ENCODE measurements at places on chromosomes 2 and 18.

DNA sequence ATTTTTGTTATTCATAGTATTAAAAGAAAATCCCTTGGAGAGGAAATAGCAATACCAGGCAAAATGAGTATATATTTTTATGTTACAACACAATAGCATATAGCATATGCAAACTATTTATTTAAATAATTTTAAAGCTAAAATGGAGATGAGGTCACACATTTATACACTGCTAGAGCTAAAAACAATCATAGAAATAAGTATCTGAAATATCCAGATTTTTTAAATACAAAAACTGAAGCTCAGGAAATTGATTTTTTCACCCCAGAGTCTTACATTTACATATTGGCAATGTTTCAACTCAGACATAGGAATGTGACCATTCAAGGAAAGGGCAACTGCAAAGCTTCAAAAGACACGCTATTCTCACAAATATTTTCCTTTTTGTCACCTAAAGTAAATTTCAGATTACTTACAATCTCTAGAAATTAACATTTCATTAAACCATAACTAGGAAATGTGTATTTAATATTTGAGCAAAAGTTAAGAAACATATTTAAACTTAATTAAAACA, 8.9 kb downstream of the TFPI start:
- DNase-seq, result no peak

DNA sequence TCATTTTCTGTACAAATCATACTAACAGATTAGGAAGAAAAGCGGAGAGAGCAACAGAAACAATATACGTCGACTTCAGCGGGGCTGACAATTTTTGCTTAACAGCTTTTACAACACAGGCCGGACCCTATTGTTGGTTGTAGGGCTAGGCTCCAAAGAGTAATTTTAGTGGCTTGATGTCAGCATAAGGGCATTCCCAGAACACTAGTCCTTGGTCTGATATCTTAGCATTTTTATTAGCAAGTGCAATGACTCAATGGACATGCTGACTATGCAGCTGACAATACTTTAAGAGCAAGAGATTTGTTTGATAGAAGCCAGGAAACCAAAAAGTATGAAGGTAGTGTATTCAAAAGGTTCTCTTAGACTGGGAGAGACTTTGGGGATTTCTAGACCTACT, 209.9 kb downstream of the LNPK start:
- DNase-seq, result no peak

- no peak for DNase-seq
These were observed 150.2 kb downstream of the SRBD1 start for GRCh38 chr2:45460825-45461224.

DNA sequence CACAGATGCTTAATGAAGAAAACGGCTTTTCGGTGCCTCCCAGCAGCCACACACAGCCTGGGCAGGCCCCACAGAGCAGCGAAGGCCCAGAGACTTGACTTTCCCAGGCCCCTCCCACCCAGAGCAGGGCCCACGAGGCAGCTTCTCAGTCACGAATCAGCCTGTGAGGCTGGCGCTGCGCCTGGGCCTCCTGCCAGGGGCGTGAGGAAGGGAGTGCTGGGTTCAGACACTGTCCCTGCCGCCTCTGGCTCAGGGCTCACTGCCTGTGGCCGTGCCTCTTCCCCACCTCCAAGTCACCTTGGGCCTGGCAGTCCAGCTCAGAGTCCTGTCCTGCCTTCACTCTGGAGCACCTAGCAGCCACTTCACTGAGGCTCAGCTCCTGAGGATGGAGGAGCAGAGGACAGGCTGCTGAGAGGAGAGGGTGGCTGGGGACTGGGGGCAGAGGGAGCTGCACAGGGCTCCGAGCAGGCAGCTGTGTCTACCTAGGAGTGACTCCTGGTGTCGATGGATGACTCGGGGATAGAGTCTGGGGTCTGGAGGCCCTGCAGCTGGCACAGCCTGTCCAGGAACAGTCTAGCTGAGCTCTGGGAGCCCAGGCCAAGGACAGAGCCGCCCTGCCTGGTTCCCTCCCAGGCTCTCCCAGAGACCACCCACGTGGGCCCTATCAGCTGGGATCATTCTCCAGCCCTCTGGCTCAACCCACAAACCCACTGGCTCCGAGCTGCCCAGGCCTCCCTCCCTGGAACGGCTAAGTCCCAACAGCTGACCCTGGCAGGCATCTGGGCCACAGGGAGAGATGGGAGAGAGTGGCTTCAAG, 36.4 kb upstream of the FOSL2 start:
- DNase-seq, result peak; percentile 89

GRCh38 chr18:10170375-10170774, 256.6 kb downstream of the VAPA start:
- DNase-seq, result no peak

GRCh38 chr2:231038483-231039293, 1.4 kb downstream of the C2orf72 start:
- DNase-seq, result no peak

- no peak for DNase-seq
These were observed 83.5 kb upstream of the SKOR2 start for GRCh38 chr18:47334966-47335365.

- no peak for DNase-seq
These were observed 112.2 kb downstream of the GALNT3 start for GRCh38 chr2:165681841-165682240.

GRCh38 chr2:47037678-47038077, 117.4 kb downstream of the STPG4 start:
- no peak for DNase-seq

- DNase-seq, result no peak
These were observed 15.4 kb upstream of the RAB27B start for GRCh38 chr18:54812885-54813284.

DNA sequence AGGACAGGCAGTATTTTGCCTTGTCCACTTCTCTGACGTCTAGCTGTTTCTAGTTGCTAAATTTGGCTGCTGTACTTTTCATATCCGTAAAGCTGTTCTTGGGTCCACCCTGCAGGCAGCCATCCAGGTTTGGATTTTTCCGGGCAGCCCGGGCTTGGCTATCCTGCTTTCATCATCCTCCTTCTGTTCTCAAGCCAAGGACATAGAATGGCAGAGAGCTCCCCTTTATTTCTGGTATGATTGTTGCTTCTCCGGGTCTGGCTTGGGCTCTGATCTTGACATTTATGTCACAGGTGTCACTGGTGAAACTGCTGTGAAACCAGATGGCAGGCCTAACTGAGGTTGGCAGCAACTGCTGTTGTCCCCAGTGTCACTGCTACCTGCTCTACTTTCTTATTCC, 35.5 kb downstream of the SCN2A start:
- DNase-seq, result no peak

DNA sequence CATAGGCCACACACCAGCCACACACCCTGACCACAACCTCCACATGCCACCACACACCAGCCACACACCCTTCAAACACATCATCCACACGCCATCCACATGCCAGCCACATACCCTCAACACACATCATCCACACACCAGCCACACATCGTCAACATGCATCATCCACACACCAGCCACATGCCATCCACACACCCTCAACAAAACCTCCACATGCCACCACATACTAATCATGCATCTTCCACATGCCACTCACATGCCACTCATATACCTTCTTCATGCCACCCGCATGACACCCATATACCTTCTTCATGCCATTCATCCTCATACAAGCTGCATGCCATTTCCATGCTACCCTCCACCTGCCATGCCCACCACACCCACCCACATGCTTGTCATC, 12.4 kb downstream of the TNS1 start:
- no peak for DNase-seq

DNA sequence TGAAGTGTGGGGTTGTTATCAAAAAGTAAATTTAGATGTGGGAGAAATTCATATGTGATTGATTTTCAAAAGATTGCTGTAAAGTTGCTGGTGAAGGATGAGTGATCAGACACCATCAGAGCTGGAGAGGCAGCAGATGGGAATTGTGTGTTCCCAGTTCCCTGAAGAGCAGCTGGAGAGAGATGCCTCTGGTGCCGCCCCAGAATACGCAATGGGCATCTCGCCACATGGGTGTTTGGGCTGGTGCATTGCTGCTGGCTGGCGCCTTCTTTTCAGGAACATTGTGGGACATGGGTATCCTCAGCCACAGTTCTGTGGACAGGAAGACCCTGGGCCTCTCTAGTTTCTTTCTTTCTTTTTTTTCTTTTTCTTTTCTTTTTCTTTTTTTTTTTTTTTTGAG, 11.9 kb downstream of the ATG4B start:
- no peak for DNase-seq

GRCh38 chr2:43676322-43677050, at the start of gene C1GALT1C1L:
TSS of gene C1GALT1C1L (minus strand) at chr2:43676429. CDS start at chr2:43676322, 107 bp downstream.
- peak; percentile 70 for DNase-seq

DNA sequence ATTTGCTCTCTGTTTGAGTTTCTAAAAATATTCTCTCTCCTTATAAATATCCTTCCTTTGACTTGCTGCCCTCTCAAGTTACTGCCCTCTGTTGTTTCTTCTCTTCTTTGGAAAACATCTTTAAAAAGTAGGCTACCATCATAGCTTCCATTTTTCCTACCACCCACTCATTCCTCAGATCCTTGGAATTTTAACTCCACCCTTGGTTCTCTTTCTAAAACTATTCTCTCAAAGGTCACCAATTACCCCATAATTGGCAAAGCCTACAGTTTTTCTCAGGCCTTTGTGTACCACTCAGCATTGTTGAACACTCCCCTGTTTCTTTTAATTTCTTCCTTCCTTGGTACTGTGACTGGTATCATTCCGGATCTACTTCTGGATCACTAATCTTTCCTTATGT, 43.0 kb upstream of the ITGAV start:
- no peak for DNase-seq

DNA sequence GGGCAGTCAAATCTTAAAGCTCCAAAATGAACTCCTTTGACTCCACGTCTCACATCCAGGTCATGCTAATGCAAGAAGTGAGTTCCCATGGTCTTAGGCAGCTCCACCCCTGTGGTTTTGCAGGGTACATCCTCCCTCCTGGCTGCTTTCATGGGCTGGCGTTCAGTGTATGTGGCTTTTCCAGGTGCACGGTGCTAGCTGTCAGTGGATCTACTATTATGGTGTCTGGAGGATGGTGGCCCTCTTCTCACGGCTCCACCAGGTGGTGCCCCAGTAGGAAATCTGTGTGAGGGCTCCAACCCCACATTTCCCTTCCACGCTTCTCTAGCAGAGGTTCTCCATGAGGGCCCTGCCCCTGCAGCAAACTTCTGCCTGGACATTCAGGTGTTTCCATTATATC, 105.2 kb upstream of the MSTN start:
- DNase-seq, result no peak

DNA sequence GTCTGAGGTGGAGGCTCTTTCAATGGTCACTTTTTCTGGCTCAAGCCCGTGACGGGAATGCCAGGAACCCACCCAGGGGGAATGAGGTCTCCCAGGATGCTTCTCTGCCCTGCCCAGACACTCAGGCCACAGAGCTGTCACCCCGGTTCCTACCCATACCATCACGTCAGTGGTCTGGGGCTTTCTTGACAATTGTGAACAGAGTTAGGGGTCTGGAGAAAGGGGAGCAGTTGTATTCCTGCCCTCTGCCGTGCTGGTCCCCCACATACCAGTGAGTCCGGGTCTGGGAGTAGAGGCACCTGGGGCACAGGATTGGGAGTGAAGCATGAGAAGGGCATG, 97.2 kb downstream of the B3GNT2 start:
- no peak for DNase-seq

- no peak for DNase-seq
These were observed 146.1 kb downstream of the PRPF40A start for GRCh38 chr2:152571048-152571766.

DNA sequence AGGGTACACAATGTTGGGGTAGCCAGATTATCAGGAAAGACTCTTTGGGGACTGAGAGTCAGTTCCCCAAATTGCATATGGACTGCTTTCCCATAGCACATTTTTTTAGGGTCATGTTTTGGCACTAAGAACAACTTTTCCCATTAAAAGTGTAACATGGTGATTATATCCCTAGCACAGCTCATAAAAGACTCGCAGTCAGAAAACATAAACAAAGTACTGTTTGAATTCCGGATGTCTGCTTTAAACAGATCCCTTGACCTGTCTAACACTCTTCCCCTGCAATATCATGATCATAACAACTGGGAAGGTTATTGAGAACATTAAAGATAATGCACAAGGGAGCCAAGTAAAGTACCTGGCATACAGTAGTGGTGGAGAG, 262.2 kb downstream of the ASXL3 start:
- DNase-seq, result no peak

DNA sequence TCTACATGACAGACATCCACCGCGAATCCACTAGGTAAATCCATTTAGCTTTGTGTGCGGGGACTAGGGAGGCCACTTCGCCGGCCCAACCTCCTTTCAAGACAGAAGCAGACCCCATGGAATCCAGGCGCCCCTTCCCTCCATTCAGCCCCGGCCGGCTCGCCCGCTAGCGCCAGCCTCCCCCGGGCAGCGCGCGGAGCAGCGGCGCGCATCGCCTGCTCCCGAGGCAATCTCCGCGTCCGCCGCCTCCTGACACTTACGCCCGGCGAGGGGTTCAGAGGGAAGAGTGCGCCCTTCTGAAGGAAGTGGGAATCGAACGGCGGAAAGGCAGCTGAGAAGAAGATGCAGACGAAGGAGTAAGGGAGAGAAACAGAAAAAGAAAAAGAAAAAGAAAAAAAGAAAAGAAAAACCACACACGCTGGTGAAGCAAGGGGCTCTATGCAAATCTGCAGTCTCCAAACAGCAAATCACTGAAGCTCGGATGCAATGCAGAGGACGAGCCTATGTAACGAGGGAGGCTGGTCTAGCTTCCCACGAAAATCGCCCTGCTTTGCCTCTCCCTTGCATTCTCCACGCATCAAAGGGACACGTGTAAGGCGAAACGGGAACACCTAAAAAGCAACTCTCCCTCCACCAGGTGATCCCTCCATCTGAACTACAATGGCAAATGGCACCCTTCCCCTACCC, 684.4 kb downstream of the NRXN1 start:
- DNase-seq, result peak; percentile 6

- peak; percentile 23 for DNase-seq
These were observed 95.9 kb upstream of the GRB14 start for GRCh38 chr2:164717000-164717803.

DNA sequence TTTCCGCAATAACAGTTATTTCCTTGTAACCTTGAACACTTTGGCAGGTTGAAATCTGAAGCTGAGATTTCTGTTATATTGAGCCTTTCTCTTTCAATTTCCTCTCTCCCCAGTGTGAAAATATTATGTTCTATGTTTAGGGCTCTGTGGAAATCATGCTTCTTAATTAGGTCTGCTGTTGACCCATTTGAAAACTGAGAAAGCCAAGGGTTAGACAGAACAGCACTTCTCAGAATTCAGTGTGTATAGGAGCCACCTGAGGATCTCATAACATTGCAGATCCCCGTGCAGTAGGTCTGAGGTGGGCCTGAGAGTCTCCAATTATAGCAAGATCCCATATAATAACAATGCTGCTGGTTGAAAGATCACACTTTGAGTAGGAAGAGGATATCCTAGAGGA, 230.2 kb upstream of the NT5C1B start:
- no peak for DNase-seq

- no peak for DNase-seq
These were observed 50.6 kb downstream of the CD8B2 start for GRCh38 chr2:106537791-106538191.

GRCh38 chr2:152015552-152015951, 83.3 kb downstream of the CACNB4 start:
- no peak for DNase-seq

DNA sequence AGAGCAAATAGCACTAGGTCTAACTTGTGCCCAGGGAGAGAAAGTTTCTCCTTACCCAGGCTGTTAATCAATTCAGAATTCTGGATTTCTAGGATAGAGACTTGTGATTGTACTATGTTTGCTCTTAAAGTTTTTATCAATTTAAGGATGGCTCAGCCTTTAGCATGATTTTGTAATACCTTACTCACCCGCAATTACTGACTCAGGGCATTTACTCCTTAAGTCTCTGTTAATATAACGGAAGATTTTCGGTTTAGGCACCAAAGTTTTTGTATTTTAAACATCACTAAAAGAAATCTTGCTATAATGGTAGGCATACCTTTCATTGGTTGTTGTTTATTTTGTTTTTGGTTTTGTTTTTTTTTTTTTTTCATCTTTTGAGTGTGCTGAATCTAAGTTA, 358.2 kb downstream of the RBM43 start:
- DNase-seq, result no peak

All from fibroblast of skin of abdomen (primary cell).